Sigmoid colon (tissue), 7 donors: ENCODE measurements at places on chromosomes 2 and 18. TPM values are rescaled to one million over a fixed set of nuclear protein-coding genes. Genes with fewer than 3 reads are reported as not detected.

DNA sequence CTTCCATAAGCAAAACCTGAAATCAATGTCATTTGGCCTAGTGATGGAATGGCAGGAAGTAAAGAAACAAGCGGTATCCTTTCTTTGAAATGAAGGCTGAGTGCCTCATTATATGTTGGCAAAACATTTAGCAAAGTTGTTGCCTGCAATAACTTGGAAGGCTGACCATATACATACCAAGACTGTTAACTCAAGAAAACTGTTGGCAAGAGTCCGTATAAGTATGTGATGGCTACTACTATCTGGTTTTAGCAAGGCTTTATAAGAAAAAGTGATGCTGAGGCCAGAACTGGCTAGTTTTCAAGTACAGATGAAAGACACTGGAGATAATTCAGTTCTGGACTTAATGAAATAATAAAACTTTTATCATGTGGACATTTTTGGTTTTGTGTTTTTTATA lies 356.2 kb downstream of the ZNF521 start:
- DNase-seq, result no peak

DNA sequence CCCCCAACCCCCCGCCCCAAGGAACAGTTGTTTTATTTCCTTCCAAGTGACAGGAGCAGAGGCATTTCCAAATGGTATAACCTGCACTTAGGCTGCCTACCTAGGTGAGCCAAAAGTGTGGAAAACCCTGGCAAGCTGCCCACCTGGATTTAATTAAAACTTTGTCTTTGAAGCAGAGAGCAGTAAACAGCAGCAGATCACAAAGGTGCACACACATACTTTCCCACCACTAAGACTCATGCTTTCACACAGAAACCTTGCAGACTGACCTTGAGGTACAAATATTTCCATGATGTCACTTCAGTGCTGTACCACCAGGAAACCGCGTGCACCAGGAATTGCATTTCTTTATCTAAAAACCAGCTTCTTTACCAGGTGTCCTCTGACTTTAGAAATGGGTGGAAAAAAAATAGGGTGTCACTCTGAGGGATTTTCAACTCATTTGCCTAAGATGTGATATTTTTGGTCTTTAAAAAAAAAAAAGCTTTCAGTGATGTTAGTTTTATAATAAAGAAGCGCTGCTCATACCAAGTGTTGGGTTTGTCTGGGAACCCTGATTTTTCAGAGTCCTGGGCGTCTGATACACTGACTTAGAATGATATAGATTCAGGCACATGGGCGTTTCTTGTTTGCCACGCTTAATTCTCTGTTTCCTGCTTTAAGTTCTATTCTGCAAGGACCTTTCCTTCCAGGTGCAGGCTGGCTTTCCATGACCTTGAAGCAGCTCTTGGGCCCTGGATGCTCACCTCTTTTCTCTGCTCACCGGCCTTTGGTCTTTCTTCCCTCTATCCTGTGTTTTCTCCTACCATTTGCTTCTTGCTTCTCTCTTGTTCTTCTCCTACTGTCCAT lies 70.7 kb upstream of the BCL2L11 start:
- DNase-seq, result no peak

The CCDC85A gene
- 3.6 TPM for total RNA-seq

GRCh38 chr2:155703917-155704316 lies 628.6 kb downstream of the NR4A2 start:
- DNase-seq, result no peak

- peak; percentile 60 for DNase-seq
Measured at GRCh38 chr2:20588918-20589871, 61.7 kb downstream of the HS1BP3 start.

DNA sequence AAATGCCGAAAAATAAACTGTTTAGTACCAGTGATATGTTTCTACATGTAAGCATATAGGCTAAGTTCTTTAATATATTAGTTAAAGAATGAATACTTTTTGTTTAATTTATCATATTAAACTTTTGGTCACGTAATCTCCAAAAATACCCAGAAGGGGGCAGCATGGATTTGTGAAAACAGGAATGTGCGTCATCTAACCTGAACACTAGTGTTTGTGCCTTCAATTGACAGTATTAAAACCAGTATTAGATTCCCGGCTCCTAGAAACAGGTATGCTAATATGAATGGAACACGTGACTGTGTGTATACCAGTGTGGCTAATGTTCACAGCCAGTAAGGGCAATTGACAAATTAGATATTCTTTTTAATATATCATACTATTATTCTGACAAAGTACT lies 51.8 kb downstream of the WDR7 start:
- DNase-seq, result no peak

The INSIG2 gene
- 20.7 TPM for total RNA-seq

GRCh38 chr2:61471905-61472805 lies 1.3 kb upstream of the USP34 start:
- DNase-seq, result no peak

DNA sequence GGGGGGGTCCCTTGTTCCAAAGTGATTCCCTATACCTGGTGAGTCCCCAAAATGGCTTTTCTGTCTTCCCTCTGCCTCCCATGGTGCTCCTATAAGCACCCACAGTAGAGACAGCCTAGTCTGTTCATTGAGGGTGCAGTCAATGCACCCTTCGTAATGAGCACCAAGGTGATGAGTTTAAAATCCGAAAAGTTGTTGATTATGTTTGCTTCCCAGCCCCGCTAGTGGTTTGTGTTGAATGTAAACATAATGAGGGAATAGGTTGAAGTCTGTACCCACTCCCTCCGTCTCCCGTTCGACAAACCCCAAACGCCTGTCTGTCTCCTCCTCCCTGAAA lies 2.3 kb downstream of the FOSL2 start:
- DNase-seq, result no peak

The COMMD1 gene
- 59.2 TPM for total RNA-seq

- DNase-seq, result no peak
Measured at GRCh38 chr2:18611604-18612003, 22.2 kb upstream of the NT5C1B start.

DNA sequence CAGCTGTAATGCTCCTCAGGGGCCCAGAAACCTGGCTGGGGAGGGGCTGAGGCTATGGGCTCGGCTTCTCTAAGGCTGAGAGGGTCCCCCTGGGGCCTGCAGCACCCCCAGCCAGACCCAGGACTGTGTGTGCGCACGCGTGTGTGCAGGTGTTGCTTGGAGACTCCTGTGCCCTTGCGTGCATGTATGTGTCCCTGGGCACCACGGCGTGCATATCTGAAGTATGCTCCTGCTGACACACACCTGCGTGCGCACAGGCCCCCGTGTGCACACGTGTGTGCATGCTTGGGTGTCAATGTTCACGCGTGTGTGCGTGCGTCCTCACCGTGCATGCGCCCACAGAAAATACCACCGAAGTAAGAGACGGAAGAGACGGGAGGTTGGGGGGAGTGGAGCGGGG lies 14.9 kb upstream of the ECEL1 start:
- DNase-seq, result no peak

DNA sequence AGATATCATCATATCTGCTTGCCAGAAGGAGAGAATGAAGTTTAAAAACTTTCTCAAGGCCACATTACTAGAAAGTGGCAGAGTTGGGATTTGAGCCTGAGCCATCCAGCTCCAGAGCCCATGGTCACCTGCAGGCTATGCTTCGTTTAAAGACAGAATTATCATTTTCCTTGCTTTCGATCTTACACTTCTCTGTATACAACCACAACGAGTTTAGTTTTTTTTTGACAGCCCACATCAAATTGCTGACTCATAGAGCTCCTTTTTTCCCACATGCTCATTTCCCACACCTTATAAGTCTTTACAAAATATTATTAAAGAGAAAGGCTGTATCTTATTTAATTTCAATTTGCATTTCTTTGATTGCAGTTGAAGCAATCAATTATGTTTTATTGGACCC lies 6.5 kb downstream of the PLEK start:
- no peak for DNase-seq

DNA sequence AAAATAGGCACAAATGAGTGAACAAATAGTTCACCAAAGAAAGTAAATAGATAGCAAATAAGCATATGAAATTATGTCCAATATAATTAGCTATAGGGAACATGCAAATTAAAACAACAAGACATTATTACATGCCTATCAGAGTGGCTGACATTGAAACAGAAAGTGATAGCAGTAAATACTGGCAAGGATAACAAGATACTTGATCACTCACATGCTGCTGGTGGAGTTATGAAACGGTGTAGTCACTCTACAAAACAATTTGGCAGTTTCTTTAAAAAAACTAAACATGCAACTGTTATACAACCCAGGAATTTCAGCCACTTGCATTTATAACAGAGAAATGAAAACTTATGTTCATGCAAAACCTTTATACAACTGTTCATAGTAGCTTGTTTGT lies 439.2 kb upstream of the ACVR2A start:
- no peak for DNase-seq

The LOXL3 gene
- total RNA-seq, result 5.4 TPM

The ZC3H6 gene
- 14.7 TPM for total RNA-seq

The NDUFV2 gene
- 129 TPM for total RNA-seq

DNA sequence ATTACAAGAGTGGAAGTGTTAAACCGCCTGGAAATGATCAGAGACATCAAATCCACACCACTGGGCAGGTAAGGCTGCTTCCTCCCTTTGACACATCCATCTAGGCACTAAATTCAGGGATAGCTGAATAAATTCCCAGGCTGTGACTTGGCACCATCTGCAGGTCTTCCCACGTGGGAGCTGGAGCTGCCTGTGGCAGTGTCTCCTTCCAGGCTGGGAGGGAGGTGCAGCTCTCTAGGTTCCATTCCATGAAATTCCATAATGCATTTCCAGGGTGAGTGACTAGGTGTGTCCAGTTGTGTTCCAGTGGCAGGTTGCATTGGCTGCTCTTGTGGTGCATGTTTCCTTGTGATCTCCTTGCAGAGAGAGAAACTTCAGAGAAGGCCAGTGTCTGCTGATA lies 188.9 kb upstream of the CXCR4 start:
- DNase-seq, result no peak

- DNase-seq, result no peak
Measured at GRCh38 chr2:1350111-1350510, 63.2 kb upstream of the TPO start.

- no peak for DNase-seq
Measured at GRCh38 chr2:95709831-95710230, 118.0 kb downstream of the TRIM43 start.

The ESPNL gene
- total RNA-seq, result 0.49 TPM

DNA sequence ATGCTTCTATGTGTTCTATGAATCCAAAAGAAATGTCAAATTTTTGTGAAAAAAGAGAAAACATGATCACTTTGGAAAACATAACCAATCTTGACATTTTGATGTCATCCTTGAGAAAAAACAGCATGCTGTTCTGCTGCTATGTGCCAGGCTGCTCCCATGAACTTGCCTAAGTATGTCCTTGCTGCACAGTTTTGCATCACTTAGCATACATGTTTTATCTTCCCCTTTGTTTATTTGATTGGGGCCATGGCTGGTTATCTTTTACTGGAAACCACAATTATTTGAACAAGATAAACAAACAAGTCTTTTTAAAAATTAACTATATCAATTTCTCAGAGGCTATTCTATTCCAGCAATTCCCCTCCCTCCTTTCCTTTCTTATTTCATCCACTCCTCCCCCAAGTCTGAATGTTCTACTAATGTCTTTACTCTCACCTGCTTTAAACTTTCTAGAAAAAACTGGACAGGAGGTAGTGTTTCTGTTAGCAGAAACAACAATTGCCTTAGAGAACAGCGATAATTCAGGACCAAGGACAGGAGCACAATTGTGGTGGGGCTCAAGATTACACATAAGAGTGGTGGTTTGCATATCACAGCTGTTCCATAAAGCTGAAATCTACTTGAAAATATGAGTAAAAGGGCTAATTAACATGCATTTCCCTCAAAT lies 6.7 kb downstream of the AOX1 start:
- no peak for DNase-seq

The CNTNAP5 gene
- 1.4 TPM for total RNA-seq

GRCh38 chr2:98050070-98050469 lies 36.9 kb upstream of the VWA3B start:
- no peak for DNase-seq

DNA sequence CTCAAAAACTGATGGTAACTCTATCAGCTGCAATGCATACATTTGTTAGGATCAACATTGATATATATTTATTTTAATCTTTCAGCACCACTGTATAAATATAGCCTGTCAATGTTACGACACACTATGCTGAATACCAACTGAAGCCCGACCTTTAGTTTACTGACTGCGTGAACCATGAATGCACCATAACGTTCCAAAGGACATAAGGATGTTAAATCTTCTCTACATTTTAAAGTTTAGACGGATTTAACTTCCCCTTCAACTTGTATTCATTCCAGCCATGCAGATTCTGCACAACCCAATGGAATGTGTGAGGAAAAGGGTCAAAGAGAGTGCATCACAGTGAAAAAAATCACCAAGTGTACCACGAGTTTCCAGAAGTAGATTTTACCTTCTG lies 489.5 kb downstream of the IRS1 start:
- no peak for DNase-seq

- no peak for DNase-seq
Measured at GRCh38 chr2:151569167-151569566, 159.5 kb downstream of the RIF1 start.

DNA sequence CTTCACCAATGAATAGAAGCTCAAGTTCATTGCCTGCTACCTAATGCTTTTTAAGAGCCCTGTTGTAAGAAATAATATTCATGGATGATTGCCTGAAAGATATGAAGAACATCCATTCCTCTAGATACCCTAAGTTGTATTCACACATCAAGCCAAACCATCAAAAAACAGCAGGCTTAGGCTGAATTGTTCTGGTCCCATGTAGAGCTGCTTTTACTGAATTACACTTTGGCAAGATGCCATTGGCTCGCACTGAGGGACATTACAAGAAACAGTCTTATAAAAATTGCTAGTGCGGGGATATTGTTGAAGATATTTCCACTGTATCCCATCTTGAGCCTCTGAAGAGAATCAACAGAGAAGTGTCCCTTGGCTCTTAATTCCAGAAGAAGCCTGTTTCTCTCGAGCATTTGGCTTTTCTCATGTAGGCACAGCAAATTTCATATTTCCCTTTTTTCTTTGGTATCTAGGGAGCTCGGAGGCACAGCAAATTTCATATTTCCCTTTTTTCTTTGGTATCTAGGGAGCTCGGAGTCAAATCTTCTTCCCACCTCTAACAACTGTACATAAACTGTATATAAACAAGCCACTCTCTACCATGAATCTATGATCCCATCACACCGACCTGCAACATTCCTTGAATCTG lies 107.5 kb downstream of the COLEC12 start:
- DNase-seq, result no peak

The SERPINB11 gene
- not detected for total RNA-seq

The MATN3 gene
- total RNA-seq, result 0.82 TPM

DNA sequence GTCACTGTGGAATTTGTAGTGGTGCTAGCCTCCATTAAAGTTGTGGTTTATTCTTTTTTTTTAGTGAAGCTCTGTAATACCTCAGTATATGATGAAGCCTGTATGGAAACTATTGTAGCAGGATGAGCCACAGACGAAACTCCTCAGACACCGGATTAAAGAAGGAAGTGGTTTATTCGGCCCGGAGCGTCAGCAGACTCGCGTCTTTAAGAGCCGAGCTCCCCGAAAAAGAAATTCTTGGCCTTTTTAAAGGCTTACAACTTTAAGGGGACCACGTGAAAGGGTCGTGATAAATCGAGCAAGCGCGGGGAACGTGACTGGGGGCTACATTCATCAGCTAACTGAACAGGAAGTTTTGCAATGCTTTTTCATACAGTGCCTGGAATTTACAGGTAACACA lies 8.1 kb upstream of the CCL20 start:
- no peak for DNase-seq
